Cardiac muscle cell (in vitro differentiated cells and primary cell): ENCODE measurements at places on chromosomes 6 and 20. TPM values are rescaled to one million over a fixed set of nuclear protein-coding genes. Genes with fewer than 3 reads are reported as not detected.

The WDR27 gene
- 40.2 and 83.0 TPM in 2 replicates for total RNA-seq

- DNase-seq = no peak
Measured at GRCh38 chr20:2740702-2741101, 48.1 kb downstream of the EBF4 start.

DNA sequence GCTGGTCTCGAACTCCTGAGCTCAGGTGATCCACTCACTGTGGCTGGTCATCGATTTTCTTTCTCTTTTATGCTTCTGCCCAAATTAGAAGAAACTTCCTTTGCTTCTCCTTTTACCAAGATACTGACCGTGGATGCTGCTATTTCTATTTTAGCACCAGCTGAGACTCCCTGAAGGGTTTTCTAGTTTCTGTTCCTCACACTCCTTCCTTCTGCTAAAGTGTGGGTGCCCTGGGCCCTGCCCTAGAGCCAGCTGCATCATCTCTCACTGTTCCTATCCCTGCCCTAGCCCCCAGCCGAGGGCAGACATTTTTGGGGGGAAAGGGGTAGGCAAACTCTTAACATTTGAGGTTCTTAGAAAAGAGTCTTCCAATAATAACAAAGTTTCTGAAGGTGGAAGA lies 6.3 kb downstream of the SMOC2 start:
- no peak for DNase-seq

- DNase-seq = no peak
Measured at GRCh38 chr6:23410439-23410838, 715.6 kb upstream of the NRSN1 start.

The CPNE5 gene
- 29.2 and 52.1 TPM in 2 replicates for total RNA-seq

- no peak for DNase-seq
Measured at GRCh38 chr6:134258849-134259306, 59.0 kb downstream of the SGK1 start.

The NOP56 gene
- total RNA-seq = 109 and 140 TPM in 2 replicates

- no peak for DNase-seq
Measured at GRCh38 chr20:63748070-63748933, 8.7 kb downstream of the SLC2A4RG start.

The OPRM1 gene
- not detected in 2 replicates for total RNA-seq

The RNF182 gene
- total RNA-seq = 0.78 and 1.3 TPM in 2 replicates

- no peak for DNase-seq
Measured at GRCh38 chr20:15241681-15242080, 904.3 kb upstream of the FLRT3 start.

DNA sequence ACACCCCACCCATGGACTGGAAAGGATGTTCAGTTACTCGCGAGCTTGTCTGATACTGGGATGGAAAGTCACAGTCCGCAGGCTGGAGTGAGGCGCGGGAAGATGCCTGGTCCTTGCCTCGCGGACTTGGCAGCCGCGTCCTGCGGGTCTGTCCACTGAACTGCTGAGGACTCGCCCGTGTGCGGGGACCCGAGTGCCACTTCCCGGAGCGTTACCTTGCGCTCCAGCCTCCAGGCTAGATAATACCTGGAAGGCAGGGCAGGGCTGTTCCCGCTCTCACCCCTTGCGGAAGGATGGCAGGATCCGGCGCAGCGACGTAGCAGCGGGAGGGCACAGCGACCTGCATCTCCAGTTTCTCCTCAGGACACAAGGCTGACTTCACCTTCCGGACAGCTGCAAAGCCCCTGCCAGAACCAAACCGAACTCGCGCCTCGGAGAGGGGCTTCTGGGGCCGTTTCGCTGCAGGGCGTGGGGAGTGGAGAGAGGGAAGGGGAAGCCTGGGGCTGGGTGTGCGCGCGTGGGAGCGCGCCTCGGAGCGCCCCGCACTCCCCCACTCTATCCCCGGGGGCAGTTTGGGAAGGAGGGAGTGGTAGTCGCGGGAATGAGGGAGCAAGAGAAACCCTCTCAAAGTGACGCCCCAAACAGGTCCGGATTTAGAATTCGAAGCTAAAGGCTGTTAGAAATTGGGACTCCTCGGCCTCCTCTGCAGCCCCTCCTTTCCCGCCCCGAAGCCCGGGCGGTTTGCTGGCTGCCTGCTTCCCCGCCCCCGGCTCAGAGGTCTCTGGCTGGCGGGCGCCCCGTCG lies at the start of gene KCNQ5:
KCNQ5 (plus strand) TSS at position 774 of the 803 bp plus-strand sequence.
- DNase-seq = peak; percentile 52

DNA sequence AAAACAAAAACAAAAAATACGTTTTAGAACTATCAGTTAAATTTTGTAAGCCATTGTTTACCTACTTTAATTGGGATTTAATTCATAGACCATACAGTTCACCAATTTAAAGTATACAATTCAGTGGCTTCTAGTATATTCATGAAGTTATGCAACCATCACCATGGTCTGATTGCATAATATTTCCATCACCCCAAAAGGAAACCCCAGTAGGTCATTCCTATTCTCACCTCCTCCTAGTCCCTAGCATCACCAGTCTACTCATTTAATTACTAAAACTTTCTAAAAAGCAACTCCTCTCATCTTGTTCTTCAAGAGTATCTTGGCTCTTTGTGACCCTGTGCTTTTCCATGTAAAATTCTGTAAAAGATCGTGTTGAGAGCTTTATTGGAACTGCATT lies 60.2 kb downstream of the ASXL1 start:
- no peak for DNase-seq
